Fibroblast of pulmonary artery (primary cell): ENCODE measurements at places on chromosomes 5 and 9.
A peak's percentile ranks its signal among the peaks of the same experiment; 100 is the strongest.

- no peak for DNase-seq
These were observed 14.6 kb downstream of the ANKS6 start for GRCh38 chr9:98781588-98782383.

- no peak for DNase-seq
These were observed 11.4 kb downstream of the CHD1 start for GRCh38 chr5:98917433-98917832.

- DNase-seq = peak; percentile 75
These were observed 55.6 kb downstream of the ARHGEF37 start for GRCh38 chr5:149636861-149637246.

DNA sequence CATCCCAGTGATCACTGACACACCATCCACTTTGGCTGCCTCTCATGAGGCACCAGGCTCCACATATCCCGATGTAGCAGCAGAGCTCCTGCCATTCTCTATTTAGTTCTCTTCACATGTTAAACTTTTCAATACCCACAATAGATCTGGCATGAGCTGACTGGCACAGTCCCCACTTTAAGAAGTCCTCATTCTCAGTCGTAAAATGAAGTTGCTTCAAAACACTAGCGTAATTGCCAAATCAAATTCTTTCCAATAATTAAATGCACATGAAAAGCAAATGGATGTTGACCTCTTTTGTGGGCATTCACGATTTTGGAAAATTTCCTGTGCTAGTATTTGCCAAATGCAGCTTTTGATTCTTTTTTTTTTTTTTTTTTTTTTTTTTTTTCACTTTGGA is 32.4 kb downstream of the HAPLN1 start:
- no peak for DNase-seq

DNA sequence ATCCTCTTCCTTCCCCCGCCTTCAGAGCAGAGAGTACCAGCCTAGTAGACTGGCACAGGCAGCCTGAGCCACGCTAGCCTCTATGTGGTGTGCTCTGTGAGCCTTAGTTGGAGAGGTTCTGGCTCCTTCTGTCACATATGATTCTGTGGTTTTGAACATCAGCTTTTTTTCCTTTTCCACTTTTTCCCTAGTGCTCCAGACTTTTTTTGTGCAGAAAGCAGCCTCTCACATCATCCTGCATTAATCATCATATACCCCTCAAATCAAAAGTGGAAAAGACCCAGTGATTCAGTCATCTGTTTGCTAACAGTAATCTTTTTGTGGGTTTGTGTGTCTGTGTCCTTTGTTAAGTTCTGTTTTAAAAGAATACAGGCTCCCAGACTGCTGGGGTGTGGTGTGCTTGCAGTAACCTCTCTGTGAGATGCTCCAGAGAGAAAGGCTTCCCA is 663.9 kb upstream of the RGMB start:
- DNase-seq = peak; percentile 61

DNA sequence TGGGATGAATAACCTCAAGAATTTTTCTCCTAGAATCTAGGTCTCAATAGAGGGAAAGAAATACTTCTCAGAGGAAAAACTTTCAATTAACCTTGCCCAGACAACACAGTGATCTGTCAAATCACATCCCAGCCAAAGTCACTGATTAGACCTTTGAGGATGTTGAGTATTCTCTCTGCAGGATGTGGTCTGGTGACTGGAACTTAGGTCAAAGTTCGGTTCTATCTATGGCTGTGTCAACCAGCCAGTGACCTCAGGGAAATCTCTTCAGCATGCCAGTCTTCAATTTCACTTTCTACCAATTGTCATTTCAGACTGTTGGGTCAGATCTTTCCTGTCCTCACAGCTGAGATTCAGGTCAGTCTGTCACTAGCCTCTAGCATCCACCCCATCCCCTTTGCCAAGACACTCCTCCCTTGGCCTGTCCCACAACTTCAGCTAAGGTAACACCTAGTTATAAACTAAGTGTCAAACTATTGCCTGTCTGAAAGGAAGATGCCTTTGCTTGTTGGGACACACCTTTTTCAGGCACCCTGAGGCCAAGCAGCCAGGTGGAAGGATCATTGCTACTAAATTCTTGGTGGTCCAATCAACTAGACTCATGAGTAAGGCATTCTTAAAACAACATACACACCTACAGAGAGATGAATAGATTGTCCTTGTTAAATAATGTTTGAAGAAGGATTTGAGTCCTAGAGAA is 156.3 kb upstream of the FST start:
- DNase-seq = no peak

DNA sequence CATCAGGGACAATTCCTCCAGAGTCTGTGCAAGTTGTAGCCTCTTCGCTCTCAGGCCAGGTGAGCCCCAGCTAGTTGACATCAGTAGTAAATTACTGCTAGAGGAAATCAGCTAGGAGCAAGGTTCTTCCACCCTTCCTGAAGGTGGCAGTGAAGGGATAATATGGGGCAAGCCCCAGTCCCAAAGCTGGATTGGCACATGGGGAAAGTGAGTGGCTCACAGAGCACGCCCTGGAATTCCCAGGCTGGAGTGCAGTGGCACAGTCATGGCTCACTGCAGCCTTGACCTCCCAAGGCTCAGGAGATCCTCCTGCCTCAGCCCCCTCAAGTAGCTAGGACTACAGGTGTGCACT is 82.1 kb downstream of the CYFIP2 start:
- DNase-seq = no peak

- DNase-seq = no peak
These were observed 40.2 kb upstream of the EXOC3 start for GRCh38 chr5:402615-403359.

DNA sequence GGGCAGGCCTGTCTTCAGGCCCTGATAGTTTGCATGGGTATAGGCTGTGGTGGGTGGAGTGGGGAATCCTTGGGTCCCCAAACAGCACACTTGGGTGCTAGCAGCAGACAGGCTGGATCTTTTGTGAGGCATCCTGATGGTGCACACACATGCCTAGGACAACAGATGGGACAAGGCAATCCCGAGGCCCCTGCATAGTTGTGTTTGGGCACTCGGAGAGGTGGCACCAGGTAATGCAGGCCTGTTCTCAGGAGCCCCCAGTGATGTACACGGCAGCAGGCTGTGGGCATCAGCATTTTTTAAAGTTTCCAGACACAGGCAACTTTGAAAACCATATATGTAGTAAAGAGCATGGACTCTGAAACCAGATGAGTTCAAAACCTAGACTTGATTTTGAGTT is 65.4 kb downstream of the EPB41L4A start:
- DNase-seq = no peak

DNA sequence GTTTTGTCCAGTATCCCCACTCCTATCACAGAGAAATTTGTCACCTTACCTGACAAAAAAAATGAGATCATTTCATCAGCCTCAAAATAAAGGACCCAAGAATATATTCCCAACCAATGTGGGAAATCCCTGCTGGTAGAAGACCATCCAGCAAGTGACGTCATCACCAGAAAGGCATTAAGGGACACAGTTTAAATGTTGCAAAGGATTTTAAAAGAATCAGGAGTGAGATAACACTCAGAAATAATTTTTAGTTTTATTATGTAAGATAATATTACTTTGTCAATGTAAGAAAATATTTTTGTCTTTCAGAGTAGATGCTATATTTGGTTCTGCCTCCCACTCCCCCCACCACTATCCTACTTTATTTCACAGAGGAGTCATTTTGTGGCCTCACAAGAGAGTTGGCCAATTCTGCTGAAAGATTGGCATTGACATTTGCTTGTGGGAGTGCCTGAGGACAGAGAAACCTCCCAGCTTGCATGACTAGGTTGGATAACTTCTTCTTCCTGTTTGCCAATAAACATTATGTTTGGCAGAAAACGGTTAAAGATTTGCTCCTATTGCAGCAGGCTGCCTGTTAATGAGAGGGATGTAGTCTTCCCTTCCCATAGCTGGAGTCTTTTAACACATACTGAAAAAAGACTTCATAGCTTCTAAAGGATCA is 288.6 kb upstream of the DAB2 start:
- peak; percentile 64 for DNase-seq

DNA sequence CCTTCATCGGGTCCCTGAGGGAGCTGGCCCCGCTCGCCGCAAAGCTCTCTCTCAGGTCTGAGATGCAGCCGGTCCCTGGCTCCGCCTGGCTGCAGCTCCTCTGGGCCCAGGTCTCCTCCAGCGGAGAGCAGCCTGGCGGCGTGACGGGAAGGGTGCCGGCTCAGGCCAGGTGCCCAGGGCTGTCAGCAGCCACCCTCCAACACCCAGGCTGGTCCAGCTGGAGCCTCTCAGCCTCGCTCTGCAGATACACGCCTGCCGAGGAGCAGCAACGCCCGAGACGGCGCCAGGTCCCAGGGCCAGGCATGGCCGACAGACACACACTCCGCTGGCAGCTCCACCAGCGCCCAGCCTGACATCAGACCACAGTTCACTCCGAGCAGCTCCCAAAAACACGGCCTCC is 25.6 kb downstream of the FAM163B start:
- DNase-seq = no peak

DNA sequence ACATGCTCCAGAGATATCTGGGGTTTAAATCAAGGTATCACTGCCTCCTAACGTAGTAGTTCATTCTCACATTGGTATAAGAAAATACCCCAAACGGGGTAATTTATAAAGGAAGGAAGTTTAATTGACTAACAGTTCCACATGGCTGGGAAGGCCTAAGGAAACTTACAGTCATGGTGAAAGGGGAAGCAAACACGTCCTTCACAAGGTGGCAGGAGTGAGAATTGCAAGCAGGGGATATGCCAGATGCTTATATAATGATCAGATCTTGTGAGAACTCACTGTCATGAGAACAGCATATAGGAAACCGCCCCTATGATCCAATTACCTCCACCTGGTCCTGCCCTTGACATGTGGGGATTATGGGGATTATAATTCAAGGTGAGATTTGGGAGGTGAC is 1280.2 kb upstream of the C9orf72 start:
- no peak for DNase-seq

- DNase-seq = no peak
These were observed 42.8 kb upstream of the EQTN start for GRCh38 chr9:27339661-27340284.

DNA sequence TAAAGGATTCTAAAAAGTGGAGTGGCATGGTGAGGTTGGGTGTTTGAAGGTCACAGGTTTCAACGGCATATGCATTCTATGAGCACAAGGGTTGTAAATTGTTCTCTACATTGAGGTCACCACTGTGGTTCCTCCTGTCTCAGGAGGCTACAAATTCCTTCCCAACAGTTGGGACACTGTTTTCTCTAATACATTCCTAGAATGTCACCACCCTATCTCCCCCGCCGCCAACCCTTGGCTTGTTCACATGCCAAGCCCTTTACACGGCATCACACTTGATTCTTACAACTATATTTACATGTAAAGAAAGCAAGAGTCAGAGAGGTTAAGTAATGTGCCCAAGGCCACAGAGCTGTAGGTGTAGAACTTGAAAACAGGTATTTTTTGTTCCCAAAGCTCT is 315.1 kb downstream of the RAB3C start:
- no peak for DNase-seq

DNA sequence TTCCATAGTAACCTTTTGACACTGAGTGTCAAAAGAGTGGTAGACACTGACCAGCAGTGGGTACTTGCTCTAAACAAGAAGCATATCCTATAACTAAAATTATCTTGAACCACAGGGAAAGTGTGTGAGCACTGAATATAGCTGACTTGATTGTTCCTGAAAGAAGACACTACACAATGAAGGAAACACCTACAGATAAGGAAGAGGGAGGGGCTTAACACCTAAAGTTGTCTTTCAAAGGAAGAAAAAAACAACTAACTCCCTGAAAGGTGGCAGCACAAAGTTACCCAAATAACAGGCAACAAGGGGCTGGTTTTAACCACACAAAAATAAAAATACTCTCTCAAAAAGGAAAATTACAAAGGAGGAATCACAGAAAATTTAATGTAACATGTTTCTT is 6.6 kb downstream of the ELAVL2 start:
- no peak for DNase-seq

DNA sequence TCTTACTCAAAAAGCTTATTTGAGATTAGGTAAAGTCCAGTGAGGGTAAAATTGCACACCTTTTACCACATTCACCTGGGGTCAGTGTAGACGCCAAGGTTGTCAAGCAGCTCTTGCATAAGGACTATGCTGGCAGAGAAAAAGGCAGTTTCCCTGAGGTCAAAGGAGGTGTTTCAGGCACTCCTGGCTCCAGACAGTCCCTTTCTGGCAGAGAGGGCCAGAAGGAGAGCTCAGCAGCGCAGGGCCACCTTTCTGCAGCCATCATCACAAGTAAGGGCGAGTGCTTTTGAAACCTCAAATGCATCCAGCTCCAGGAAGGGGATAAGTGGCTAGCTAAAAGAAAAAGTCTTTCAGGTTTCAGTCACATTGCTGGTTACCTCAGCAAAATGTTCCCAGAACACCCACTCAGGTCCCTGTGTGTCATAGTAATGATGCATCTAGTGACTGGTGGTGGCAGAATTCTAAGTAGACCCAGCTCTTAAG is 16.7 kb upstream of the IL13 start:
- DNase-seq = no peak

DNA sequence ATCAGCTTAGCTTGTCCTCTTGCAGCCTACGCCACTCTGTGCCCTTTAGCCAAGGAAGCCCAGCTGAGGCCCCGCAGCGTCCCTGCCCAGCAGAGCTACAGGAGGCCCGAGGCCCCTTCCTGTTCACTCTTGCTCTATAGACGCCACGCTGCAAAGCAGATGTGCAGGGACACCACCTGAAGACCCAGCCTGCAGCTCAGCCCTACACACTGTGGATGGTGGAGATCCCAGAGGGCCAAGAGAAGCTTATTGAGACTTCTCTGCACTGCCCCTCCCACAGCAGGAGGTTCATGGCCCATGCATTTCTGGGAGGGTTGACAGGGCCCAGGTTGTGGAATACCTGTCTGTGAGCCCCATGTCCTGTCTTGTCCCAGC is 33.6 kb downstream of the IRF1 start:
- no peak for DNase-seq

- DNase-seq = peak; percentile 14
These were observed 25.4 kb upstream of the RNF20 start for GRCh38 chr9:101508211-101508610.

DNA sequence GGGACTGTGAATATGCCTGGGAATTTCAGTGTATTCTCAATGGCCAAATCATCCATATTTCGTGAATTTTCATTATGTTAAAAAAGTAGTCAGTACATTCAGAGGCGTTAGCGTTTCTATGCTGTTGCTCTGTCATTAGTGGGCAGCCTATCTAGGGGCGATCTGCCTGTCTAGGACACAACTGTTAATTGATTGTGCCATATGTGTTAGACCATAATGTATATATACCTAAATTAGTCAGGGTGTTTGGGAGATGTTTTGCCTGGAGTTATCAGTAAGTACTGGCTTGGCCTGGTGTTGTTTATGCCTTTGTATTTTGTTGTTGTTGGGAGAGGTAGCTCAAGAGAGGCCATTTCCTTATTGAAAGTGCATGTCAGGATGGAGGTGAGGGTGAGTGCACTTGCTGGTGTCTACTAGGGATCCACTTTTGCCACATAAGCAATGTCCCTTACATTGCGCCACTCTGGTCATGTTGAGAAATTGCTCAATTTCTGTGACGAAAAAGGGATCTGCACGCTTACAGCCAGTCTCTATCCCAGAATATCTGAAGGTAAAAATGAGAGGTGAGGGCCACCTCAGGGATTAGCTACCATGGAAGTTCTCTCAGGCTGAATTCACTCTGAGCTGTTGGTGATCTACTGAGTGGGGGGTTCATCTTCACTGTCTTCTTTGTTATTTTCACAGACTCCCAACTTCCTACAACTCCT is 123.3 kb downstream of the ST8SIA4 start:
- DNase-seq = no peak
